Natural killer cell treated with Interleukin-12 subunit alpha and Interleukin-12 subunit beta and Interleukin-15 and Interleukin-18, amount 100 ng/mL, for 72 hours (primary cell): ENCODE measurements at places on chromosomes 7 and 10. TPM values are rescaled to one million over a fixed set of nuclear protein-coding genes. Genes with fewer than 3 reads are reported as not detected.
A peak's percentile ranks its signal among the peaks of the same experiment; 100 is the strongest.

GRCh38 chr7:135980665-135981180 is 3.6 kb upstream of the MTPN start:
- DNase-seq = peak; percentile 88

DNA sequence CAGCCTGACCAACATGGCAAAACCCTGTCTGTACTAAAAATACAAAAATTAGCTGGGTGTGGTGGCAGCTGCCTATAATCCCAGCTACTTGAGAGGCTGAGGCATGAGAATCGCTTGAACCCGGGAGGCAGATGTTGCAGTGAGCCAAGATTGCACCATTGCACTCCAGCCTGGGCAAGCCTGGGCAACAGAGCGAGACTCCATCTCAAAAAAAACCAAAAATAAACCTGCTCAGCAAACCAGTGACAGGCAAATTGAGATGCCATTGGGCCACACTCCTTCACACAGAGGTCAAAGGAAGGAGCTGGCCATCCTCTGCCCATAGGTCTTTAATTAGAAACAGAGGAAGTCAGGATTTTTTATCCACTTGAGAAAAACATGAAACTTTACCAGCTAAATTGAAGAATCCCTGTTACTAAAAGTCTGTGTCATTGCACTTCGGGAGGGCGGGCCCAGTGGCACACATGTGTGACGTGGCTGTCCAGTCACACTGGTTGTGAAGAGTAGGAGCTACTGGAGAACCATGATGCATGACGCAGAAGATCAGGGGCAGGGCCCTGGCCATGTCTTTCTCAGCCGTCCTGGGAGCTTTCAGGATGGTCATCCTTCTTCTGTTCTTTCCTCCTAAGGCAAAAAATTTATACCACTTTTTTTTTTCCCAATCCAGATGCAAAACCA is 118.3 kb upstream of the ZNF438 start:
- no peak for DNase-seq

DNA sequence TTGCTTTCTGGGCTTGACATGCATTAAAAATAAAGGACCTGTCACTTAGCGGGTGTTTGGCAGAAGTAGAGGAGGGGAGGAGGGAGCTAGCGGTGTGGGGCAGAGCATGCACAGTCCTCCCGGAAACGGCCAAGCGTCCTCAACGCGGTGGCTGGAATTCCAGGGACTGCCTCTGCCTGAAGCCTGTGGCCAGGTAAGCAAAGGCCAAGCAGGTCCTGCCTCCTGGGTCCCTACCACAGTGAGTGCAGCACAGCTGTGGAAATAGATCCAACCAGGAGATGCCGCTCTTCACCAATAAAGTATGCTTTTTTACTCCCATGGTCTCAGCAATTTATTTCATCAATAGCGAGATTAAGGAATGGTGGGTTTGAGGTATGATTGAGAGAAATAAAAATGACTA is 323.4 kb downstream of the WDR37 start:
- DNase-seq = no peak

DNA sequence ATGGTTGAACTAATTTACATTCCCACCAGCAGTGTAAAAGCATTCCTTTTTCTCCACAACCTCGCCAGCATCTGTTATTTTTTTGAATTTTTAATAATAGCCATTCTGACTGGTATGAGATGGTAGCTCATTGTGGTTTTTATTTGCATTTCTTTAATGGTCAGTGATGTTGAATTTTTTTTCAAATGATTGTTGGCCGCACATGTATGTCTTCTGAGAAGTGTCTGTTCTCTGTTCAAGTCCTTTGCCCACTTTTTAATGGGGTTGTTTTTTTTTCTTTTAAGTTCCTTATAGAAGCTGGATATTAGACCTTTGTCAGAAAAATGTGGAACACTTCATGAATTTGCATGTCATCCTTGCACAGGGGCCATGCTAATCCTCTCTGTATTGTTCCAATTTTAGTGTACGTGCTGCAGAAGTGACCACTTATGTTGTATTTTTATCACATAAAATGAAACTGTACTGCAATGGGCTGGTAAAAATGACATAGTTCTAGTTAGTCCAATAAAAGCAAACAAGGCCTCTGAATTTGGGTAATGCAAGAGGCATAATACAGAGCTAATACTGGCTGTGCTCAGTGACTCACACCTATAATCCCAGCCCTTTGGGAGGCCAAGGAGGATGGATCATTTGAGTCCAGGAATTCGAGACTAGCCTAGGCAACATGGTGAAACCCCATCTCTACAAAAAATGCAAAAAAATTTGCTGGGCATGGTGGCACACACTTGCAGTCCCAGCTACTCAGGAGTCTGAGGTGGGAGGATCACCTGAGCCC is 70.3 kb downstream of the ABI1 start:
- no peak for DNase-seq

- no peak for DNase-seq
These were observed 6.6 kb upstream of the ABCC2 start for GRCh38 chr10:99775850-99776249.

GRCh38 chr7:77665161-77665560 is 31.1 kb upstream of the RSBN1L start:
- no peak for DNase-seq

- no peak for DNase-seq
These were observed 17.4 kb downstream of the RGS10 start for GRCh38 chr10:119525116-119525515.

- no peak for DNase-seq
These were observed 718 bp downstream of the DYNC2I1 start for GRCh38 chr7:158856883-158857668.

DNA sequence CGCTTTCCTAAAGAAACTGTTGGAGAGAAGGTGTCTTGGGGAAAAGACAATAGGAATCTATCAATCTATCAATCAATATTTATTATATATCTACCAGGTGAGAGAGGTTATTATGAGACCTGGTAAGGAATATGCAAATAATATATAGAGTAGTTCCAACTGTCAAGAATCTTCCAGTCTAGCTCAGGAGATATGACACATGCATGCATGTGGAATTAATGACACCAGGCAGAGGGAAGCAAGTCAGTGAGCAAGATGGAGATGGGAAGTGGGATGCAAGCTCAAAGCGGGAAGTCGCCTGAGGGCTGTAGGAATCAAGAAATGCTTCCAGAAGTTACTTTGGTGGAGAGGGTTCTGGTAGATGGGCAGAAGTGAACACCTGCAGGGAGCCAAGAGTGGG is 187.4 kb upstream of the NRP1 start:
- no peak for DNase-seq

- peak; percentile 46 for DNase-seq
These were observed 225.3 kb downstream of the GLRX3 start for GRCh38 chr10:130361351-130362105.

- no peak for DNase-seq
These were observed 45.3 kb downstream of the PRF1 start for GRCh38 chr10:70557086-70557845.

DNA sequence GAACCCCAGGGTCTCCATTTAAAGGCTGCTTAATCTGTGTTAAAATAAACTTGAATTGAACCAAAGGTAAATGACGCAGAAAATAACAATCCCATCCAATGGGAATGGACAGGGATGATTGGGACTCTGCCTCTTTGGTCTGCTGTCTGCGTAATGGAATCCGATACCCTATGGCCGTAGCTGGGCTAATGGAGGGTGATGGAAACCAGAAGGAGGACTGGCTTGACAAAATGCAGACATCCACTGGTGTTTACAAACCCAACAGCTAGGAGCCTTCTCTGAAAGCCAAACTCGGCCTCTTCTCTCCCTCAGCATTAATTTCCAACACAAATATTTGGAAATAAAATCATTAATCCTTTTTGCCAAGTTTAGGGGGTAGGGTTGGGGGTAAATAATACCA is 162.2 kb upstream of the CHST15 start:
- DNase-seq = no peak

GRCh38 chr10:50440489-50440888 is 183.3 kb downstream of the SGMS1 start:
- DNase-seq = no peak

DNA sequence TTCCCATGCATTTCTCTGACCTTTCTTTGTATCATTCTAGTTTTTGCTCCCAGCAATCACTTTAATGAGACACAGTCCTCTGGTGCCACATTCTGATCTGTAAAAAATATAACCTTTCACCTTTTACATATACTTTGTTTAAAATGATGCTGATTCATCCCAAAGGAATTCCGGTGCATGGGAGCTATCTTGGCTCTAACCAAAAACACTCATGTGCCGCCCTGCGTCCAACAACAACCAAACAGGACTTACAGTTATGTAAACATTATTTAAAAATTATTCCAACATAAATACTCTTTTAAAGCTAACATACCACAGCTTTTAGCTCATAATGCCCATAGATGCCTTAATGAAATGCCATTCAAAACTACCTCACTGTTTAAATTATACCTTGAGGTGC is 7.7 kb upstream of the OPALIN start:
- DNase-seq = no peak

- peak; percentile 82 for DNase-seq
These were observed 34.3 kb upstream of the HERPUD2 start for GRCh38 chr7:35729061-35729783.

GRCh38 chr7:108515013-108515412 is 10.9 kb downstream of the PNPLA8 start:
- no peak for DNase-seq

DNA sequence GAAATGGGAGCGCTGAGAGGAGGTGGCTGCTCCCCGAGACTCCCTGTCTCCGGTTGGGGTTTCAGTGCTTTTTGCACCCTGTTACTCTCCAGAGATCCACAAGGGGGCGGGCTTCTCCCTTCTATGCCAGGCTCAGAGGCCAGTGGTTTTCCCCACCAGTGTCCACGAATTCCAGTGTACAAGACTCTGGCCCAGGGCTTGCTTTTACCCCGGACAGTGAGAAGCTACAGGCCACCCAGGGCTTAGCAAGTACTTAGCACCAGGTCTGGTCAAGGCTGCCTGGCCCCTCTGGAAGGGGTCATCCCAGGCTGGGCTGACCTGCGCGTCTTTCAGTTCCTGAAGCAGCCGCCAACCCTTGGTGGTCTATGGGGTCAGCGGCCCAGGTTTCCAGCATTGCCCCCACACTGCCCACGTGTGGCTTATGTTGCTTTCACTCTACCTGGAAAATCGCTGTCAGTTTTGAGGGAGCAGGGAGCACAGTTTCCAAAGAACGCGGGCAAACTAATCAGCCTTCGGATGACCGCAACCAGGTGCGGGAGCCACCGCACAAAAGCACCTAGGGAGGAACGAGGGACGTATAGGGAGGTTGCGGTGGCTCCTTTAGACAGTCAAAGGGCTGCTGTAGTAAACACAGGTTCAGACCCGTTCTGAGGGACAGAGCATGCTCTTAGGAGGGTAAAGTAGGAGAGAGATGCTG is 6.8 kb downstream of the CYP26A1 start:
- DNase-seq = no peak

DNA sequence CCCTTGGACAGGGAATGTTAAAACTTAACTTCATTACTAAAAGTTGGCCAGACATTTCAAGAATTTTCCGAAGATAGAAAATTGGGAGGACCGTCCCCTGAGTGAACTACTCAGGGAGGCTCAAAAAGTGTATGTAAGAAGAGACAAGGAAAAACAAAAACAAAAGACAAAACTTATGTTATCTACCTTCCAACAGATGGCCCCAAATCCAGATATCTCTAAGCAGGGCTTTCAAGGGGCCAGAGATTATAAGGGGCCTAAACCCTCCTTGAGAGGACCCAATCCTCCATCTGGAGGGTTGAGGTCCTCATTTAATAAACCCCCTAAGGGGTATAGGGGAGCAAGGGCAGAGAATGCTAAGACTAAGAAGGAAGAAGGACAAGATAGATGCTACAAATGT is 203.6 kb downstream of the SH2D4B start:
- no peak for DNase-seq

DNA sequence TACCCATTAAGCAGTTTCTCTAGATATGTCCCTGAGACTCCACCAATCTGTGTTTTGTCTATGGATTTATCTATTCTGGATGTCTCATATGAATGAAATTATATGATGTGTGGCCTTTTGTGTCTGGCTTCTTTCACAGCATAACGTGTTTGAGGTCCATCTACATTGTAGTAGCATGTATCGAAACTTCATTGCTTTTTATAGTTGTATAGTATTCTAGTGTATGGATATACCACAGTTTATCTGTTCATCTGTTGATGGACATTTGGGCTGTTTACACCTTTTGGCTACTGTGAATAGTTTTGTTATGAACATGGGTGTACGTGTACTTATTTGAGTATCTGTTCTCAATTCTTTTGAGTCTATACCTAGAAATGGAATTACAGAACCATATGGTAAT is 9.6 kb downstream of the KAT6B start:
- DNase-seq = no peak

- DNase-seq = no peak
These were observed 37.5 kb downstream of the NET1 start for GRCh38 chr10:5449823-5450222.

- DNase-seq = no peak
These were observed 20.1 kb downstream of the RUNDC3B start for GRCh38 chr7:87648316-87648715.

DNA sequence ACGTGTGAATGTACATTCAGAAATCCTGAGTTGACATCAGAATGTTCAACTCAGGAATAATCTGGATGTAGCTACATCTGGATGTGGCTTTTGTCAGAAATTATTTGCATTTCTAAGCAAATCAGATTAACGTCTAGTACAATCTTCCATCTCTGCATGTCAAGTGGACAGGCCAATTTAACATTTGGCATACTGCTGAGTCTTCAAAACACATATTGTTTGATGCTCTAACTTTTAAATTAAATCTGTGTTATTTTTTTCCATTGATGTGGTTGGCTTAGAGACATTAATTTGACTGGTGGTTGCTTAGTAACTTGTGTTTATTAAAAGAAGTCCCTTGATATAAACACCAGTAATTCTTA is 3.4 kb downstream of the STAMBPL1 start:
- no peak for DNase-seq

GRCh38 chr7:77950548-77950947 is 152.0 kb downstream of the PHTF2 start:
- no peak for DNase-seq

Gene CAV2
- total RNA-seq = not detected

Gene GUSB
- total RNA-seq = 78.7 TPM

Gene MNX1
- total RNA-seq = not detected

Gene HTR5A
- total RNA-seq = not detected

Gene SSC4D
- 0.47 TPM for total RNA-seq

Gene CEP55
- 23.7 TPM for total RNA-seq

Gene RGS10
- total RNA-seq = 26.1 TPM

Gene LRIT1
- not detected for total RNA-seq

Gene XRCC2
- 10.1 TPM for total RNA-seq

Gene EEPD1
- total RNA-seq = 0.26 TPM

Gene FAM200A
- total RNA-seq = 4.3 TPM

Gene MACC1
- 2.6 TPM for total RNA-seq

Gene ECHDC3
- total RNA-seq = 1.3 TPM

Gene PNLIP
- total RNA-seq = not detected

Gene TIMM23
- 80.1 TPM for total RNA-seq

Gene NSUN6
- 23.6 TPM for total RNA-seq

Gene GTF2IRD1
- not detected for total RNA-seq

Gene FFAR4
- not detected for total RNA-seq

Gene AZGP1
- not detected for total RNA-seq

Gene HDAC9
- 9.9 TPM for total RNA-seq
